ENCODE measurements at places on chromosomes 5 and 9.

- no peak for DNase-seq
Observed at GRCh38 chr9:124270504-124271335, 13.0 kb downstream of the NEK6 start.

- DNase-seq, result peak; percentile 60
Observed at GRCh38 chr5:1268666-1269065, 26.2 kb downstream of the TERT start.

DNA sequence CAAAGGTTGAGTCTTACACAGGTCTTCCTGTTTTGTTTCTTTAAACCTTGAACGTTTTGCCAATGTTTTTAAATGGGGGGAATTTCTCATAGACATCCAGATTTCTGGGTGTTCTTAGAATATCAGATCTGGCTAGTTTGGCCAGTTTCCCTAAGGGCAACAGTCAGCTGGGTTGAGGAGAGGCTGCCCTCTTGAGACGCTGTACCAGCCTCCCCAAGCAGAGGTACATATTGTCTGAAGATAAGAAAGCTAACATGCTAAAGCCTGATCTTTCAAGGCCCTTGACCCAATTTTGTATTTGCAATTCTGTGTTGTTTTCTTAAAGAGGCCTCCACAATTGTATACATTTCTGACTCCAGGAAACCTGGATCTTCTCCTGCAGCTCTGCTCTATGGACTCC, 21.9 kb upstream of the SH3GL2 start:
- no peak for DNase-seq

GRCh38 chr9:116124472-116125040, 29.0 kb upstream of the PAPPA start:
- no peak for DNase-seq

GRCh38 chr9:85909390-85909789, 31.6 kb upstream of the NAA35 start:
- DNase-seq, result no peak

- no peak for DNase-seq
Observed at GRCh38 chr5:127854520-127854919, 151.3 kb downstream of the CCDC192 start.

GRCh38 chr5:17187786-17188170, 29.7 kb upstream of the BASP1 start:
- no peak for DNase-seq

DNA sequence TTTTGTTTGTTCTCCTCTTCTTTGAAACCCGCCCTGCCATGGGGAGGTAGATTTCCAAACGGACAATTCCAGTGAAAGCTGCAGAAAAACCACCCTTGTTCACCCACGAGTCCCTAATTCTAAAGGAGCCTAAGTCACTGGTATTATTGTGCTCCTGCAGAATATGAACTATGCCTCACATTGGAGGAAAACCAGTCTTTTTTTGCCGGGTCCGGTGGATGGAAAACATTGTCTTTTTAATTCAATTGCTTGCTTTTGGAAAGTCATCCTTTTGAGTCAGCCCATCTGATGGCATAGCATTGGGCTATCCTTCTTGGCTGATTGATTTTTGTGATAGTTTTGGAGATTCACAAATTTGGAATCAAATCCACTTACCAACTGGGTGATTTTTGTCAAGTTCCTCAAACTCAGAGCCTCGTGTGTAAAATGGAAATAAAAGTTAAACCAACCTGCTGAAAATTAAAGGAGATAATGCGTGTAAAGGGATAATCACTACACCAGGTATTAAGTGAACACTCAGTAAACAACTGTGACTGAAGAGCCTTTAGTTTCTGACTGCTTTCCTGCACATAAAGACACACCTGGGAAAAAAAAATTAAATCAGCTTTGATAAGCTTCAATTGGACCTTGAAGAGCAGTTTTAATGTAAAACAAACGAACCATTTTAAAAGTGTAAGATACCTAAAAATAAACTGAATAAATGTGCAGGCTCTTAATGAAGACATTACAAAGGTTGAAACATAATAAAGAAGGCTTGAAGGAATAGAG, 780 bp upstream of the CCNJL start:
- DNase-seq, result no peak

DNA sequence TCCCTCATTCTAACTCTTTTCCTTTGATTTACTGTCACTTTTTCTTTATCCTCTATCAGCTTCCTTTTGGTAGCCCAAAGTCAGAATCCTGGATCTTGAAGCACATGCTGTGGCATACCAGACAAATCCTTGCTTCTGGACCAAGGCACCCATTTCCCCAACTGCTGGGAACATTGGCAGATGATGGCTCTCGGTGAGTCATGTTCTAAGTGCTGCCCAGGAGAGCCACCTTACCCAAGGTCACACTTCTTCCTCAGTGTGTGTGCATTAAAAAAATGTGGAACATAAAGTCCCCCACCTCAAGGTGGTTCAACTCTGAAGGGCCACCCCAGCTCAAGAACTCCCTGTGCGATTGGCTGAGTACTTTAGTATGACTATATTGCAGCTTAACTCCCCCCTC, 141.4 kb upstream of the PUM3 start:
- DNase-seq, result no peak

DNA sequence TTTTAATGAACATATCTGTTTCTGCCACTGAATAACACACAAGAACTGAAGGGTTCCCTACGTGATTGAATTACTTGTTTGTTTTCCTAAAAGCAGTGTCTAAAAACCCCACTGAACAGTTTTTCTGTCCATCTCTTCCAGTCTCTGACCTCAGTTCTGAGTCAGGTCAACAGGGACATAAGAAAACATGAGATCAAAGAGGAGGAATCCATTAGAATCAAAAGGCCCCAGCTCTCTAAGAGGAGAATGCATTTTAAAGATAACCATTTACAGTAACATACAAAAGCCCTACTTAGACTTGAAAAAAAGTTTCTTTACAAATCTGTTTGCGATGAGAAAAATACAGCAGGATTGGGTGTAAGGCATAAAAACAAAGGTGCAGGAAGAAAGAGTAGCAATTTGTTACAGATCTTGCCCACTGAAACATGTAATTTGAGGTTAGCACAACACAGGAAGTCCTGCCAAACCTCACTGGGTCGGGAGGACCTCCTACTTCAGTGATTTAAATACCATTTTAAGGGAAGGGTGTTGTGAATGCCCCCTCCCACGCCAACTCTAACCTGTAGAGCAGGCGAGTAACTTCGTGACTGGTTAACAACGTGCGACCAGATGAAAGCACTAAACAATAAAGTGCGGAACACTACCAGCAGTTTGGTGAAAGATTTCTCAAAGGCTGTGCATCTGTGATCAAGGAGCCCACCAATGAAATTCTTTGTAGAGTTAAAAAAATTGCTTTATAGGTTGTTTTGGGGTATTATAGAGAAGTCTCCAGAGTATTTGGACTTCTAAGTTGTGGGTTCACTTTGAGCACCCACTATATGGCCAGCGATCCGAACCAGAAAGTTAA, 1.3 kb downstream of the QSOX2 start:
- no peak for DNase-seq

- DNase-seq, result peak; percentile 37
Observed at GRCh38 chr5:143051244-143052058, 281.3 kb downstream of the ARHGAP26 start.

DNA sequence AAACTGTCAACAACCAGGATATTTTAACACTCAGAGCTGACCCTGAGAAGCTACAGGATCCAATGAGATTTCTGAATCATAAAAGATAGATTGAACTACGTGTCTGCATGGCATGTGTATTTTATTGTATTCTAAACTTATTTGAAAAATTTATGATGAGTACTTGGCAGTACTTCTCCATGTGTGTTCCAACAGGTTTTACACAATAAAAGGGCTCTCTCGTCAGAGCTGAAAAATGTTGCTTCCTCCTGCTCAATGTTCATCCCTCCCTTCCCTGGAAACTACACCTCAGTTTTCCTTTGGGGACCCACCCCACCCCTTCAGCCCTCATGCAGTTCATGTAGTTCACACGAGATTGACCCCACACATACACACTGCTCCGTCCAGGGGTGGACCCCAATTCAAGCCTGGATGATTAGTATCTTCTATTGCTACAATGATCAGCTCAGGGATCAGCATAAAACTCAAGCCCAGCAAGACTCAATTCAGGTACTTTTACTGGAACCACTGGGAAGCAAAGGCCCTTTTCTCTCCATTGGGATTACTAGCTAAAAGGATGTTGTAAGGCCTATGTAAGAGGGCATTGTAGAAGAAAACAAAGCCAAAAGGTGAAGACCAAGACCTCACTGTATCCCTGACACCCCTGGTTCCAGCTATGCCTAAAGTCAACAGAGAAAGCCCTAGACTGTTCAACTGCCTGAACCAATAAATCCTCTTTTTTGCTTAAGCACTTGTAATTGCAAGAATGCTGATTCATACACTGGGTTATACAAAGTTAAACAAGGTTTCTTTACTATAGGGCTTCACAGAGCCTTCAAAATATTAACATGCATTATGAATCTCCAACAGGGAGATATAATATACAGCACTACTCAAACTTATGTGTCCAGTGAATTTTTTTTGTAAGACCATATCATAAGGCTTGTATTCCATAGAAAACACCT, 112.6 kb downstream of the SAXO1 start:
- no peak for DNase-seq

DNA sequence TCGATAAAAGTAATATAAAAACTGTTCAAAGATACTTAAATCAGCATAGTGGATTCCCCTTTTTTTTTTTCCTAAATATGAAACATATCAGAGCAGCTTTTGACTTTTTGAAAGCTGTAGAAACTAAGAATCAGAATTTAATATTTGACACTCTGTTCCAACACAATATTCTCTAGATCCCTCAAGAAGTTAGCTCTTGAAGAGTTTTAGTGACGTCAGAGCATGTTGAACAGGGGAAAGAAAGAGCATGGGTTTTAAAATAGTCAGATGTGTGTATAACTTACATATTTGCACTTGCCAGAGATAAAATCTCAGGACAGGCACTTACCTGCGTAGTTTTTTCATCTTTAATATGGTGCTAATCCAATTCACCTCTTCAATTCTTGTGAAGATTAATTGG, 75.2 kb upstream of the FBXL7 start:
- no peak for DNase-seq

DNA sequence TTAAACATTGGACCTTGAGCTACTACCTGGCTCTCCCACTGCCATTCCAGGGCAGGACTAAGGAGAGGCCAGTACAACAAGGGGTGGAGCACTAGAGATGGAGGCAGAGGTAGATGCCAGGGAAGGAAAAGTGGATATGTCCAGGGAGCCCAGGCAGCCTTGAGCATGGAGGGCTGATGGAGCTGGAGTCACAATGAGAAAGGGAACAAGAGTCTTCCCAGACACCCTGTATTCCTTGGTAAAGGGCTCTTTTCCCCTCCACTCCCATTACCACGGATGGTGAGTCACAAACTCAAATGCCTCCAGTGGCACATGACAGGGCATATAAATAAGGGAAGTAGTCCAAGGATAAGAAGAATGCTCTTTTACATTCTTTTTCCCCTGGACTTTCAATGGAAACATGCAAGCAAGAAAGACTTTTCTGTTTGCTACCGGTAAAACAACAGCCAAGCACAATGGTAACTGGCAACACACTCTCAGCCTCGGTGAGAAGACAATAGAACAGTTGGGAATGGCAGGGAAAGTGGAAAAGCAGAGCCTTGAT, 16.7 kb downstream of the ERAP1 start:
- DNase-seq, result no peak

- no peak for DNase-seq
Observed at GRCh38 chr5:143222287-143223231, 180.9 kb downstream of the NR3C1 start.

GRCh38 chr9:69012696-69013381, 1.1 kb downstream of the PRKACG start:
- no peak for DNase-seq

DNA sequence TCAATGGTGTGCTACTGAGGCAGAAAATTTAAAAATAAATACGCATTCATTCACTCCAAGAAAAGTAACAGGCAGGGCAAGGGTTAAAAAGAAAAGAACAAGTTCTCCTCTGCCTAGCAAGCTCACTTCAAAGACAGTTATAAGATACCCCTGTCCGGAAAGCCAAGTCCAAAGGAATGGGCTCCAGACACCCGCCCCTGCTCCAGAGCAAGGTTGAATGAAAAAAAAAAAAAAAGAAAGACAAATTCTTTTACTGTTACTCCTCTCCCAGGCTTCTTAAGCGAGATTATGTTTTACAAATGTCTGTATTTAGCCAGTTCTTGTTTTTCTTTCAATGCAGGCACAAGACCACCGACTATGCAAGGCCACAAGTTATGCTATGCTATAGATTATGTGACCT, 9.1 kb upstream of the ANXA2R start:
- DNase-seq, result no peak

DNA sequence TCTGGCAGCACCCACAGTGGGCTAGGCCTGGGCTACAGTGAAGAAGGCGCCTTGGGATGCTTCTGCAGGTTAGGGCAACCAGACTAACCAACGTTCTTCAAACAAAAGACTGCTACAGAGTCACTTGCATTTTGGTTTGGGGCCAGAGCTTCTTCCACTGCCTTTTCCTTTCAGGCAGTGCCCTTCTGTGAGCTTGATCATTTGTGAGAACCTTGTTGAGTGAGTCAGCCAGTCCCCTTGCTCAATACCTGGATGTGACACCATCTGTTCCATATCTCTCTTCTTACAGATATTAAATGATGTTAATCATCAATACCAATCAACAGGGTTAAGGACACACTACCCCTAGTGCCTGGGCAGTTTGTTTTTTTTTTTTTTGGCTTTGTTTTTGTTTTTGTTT, 46.5 kb upstream of the VDAC1 start:
- no peak for DNase-seq

- no peak for DNase-seq
Observed at GRCh38 chr9:125106285-125106893, 36.9 kb downstream of the SCAI start.

DNA sequence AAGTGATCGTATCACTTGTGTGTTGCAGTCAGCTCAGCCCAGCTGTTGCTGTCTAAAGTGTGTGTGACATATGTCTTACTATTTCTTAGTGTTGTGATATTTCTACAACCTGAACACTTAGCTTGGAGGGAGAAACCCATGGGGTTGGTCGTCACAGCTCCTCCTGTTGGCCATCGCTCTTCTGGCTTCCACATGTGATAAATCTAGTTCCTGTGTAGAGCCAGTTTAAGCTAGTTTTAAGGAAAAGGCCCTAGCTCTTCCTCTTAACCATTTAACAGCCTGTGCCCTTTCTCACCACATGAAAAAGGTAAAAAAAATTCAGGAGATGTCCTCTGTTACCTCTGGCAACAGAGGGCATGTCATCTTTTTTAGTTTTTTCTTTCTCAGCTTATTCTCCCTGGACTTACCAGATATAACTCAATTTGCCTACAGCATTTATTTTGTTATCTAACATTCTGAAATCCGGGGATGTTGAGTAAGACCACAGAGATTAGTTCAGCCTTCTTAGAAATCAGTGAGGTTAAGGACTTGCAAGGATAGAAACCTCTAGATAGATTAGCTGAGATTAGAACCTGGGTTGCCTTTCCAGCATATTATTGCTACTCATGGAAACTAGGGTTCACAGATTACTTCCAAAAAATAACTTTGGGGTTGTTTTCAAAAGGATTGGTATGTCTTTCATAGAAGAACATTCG, 100.4 kb downstream of the GAPVD1 start:
- no peak for DNase-seq
